Gastrocnemius medialis (tissue), 4 donors: ENCODE measurements at places on chromosomes 7 and 10. TPM values are rescaled to one million over a fixed set of nuclear protein-coding genes. Genes with fewer than 3 reads are reported as not detected.

DNA sequence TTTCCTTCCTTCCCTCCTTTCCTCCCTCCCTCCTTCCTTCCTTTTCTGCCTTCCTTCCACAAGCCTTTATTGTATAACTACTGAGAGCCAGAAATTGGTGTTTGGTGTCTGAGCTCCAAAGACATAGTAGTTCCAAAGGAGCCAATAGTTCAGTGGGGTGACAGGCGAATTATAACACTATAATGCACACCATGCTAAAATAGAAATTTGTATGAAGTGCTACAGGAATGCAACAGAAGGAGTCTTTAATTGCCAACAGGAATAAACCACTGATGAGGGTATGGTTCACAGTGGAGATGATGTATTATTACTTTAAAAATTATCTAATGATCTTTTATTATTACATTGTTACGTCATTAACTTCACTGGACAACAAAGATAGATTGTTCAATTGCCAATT is 158.8 kb upstream of the SP8 start:
- no peak for DNase-seq

GRCh38 chr7:140062118-140062527 is 628 bp downstream of the PARP12 start:
- DNase-seq, result no peak

DNA sequence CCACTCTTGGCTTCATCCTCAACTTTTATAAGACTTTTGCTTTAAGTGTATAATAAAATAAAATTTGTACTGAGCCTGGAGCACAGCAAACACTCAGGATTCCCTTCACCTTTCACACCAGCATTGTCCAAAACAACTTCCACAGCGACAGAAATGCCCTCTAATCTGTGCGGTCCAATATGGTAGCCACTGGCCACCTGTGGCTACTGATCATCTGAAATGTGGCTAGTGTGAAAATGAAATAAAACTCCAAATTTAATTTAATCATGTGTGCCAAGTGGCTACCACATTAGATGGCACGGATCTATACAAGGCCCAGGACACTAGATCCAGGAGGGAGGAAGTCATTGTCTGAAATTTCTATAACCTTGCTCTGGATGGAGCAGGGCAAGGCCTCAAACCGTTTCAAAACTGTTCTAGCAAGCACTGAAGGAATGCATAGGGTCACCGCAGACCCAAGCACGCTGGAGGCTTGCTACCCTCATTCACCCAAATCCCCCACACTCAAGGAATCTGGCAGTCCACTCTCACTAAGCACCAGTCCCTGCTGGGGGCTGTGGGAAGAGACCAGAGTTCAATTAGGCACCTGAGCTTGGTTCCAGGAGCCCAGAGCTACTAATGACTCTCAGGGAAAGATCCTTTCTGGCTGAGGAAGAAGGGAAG is 6.3 kb upstream of the MYO1G start:
- DNase-seq, result no peak

- no peak for DNase-seq
Observed at GRCh38 chr10:43854007-43854406, 205.3 kb upstream of the ZNF32 start.

DNA sequence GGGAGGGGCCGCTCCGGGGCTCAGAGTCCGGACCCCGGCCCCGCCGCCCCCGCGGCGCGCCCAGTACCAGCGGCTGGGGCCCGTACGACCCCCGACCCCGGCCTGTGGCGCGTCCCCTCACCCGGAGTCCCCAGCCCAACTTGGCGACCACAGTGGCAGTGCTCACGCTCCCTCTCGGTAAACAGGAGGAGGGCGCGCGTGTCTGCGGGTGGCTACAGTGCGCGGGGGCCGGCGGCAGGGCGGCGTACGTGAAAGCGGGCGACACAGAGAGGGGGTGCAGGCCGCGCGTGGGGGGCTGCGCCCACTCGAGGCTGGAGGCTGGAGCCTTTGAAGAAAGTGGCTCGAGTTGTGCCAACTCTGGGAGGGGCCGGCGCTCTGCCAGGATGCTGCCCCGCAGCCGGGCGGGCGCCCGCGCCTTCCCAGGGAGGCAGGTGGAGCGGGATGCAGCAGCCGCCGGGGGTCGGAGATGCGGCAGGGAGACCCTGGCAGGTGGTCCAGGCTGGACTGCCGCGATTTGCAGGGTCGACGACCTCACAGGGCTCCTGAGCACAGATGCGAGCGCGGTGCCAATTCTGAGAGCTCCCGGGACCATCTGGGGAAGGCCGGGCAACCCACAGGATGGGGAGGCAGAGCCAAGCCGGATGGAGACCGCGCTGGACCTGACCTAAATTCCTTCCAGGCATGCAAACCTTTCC is 655 bp downstream of the PTPRE start:
- no peak for DNase-seq

GRCh38 chr7:152544481-152544927 is 108.7 kb upstream of the KMT2C start:
- no peak for DNase-seq

GRCh38 chr10:8380833-8381496 is 326.5 kb downstream of the GATA3 start:
- no peak for DNase-seq

GRCh38 chr7:25624833-25625232 is 396.5 kb upstream of the NPVF start:
- DNase-seq, result no peak

DNA sequence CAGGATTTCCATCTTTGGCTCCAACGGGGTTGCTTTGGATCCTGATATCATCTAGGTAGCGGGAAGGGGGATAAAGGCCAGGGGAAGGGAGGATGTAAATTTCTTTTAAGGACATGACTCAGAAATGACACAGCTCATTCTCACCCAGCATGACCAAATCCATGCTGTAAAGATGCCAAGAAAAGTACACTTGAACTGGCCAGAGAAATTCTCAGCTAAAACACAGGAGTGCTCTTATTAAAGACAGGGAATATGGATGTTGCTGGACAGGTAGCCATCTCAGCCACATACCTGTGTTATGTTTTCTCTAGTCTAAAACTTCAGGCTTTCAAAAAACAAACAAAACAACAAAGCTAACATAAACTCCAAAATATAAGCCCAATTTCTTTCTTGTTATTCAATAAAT is 68.3 kb downstream of the NAMPT start:
- DNase-seq, result peak; percentile 71

GRCh38 chr10:102309916-102310315 is 64.6 kb downstream of the GBF1 start:
- DNase-seq, result no peak

GRCh38 chr10:22659866-22660265 is 54.5 kb downstream of the PIP4K2A start:
- no peak for DNase-seq

- DNase-seq, result no peak
Observed at GRCh38 chr10:67077376-67077775, 151.5 kb downstream of the LRRTM3 start.

DNA sequence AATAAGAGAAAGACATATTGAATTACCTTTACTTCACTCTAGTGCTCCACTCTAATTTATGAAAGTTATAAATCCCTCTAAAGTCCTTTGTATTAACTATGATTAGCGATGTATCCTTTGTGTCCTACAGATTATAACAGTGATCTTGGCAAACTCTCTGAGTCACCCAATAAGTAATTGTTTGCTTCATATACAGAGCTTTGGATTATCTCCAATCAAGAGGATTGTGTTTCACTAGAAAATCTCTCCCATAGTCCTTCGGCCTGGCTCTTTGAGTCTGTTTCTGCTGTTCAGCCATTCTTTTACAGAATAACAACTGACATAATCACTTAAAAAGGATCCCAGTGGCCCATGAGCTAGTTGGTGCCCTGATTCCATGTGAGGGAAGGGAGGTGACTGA is 9.5 kb downstream of the LMOD2 start:
- no peak for DNase-seq

- DNase-seq, result no peak
Observed at GRCh38 chr10:119701861-119702260, 24.0 kb upstream of the INPP5F start.

CPEB3 gene
- 14.5 TPM for total RNA-seq

HOXA6 gene
- 2.6 TPM for total RNA-seq

C10orf105 gene
- total RNA-seq, result not detected

WNT2 gene
- total RNA-seq, result not detected

TCAF1 gene
- 43.0 TPM for total RNA-seq

MYL10 gene
- total RNA-seq, result not detected

ADAM22 gene
- total RNA-seq, result 0.16 TPM

PON1 gene
- total RNA-seq, result not detected
